ENCODE measurements at places on chromosomes 2 and 18.

- no peak for DNase-seq
These were observed 82.5 kb downstream of the SEPTIN10 start for GRCh38 chr2:109531221-109531620.

DNA sequence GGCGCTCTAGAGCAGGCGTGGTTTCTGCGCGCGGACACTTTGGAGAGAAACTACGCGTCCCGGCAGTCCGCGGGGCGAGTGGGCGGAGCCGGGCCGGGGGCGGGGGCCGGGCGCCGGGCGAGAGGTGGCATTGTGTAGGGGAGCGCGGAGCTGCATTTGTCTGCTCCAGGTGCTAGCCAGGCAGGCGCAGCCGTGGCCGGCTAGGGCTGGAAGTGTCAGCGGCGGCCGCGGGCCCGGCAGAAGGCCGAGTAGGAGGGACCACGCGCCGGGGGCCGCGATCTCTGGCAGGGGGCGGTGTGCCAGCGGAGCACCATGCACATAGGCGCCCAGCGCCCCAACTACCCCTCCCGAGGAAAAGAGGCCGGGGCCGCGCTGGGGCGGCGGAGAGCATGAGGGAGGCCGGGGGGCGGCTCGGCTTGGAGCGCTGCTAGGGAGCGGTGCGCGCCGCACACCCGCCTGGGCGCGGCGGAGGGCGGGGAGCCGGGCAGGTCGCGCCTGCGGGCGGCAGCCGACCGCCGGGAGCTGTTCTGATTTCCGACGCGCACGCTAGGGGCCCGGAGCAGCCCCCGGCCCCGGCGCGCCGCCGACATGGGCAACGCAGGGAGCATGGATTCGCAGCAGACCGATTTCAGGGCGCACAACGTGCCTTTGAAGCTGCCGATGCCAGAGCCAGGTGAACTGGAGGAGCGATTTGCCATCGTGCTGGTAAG, at the start of gene FMNL2:
Gene FMNL2, plus strand, starts transcription at position 159 of the 710 bp plus-strand sequence.
- DNase-seq: peak; percentile 92

DNA sequence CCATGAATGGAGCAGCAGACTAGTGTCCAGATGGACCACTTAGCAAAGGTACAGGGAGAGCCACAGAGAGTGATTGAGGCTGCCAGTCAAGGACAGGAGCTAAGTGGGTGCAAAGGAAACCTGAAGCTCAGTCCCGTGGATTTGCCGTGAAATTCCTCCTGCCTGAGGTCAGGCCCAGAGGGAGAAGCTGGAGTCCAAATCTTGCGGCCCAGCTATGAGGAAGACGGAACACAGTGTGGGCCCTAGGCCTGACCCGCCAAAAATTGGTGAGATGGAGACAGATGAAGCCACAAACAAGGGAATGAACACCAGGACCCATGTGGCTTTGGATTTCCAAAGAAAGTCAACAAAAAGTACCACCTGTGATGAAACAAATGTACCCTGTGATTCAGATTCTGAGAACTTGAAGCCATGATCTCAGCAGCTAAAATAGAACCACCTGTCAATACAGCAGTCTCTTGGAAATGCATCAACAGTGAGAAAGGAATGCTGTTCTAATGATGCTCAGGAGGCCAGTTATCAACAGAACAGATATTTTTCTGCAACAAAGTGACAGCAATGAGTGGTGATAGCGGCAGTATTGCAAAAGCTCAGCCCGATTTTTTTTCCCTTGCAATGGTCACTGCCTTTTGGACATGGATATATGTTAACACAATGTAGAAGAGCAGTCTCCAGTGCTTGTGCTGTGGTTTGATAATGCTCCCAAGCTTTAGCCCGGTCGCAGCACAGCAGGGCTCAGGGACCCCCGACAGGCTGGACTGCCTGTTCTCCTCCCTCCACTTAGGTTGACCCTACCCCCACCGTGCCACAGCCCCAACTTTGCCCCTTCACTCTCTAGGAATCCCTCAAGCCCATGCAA, 10.7 kb downstream of the COL6A3 start:
- no peak for DNase-seq

GRCh38 chr2:204019572-204020501, 83.3 kb downstream of the ICOS start:
- DNase-seq: no peak

- no peak for DNase-seq
These were observed 24.5 kb downstream of the MC2R start for GRCh38 chr18:13890761-13891361.

DNA sequence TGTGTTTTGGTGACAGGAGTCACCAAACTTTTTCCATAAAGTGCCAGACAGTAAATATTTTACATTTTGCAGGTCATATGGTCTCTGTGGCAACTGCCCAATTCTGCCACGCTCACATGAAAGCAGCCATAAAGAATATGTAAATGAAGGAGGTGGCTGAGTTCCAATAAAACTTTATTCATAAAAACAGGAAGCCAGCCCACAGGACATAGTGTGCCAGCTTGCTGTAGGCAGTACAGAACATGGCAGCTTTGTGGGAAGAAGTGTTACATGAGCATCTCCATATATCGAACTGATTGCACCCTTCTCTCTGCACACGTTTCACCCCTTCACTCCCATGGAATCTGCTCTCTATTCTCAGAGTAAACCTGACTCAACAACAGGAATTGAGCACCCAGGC, 10.2 kb downstream of the ASB18 start:
- DNase-seq: no peak

GRCh38 chr2:238651306-238652052, 196.4 kb upstream of the TWIST2 start:
- DNase-seq: no peak

DNA sequence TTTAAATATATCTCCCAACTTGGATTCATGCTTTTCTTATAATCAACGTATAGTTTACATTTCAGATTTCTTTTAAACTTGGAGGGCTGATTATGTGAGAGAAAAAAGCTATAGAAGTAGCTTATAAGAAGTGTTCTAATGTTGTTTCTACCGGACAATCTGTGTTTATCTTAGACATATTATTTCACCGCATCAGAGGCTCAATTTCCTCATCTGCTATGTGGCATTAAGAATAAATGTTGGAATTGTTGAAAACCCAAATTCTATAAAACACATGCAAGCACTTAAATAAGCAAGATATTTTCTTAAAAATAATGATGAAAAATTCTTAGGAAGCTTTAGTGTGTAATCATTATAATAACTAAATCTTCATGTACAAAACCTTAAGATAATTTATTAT, 407.9 kb downstream of the HRH4 start:
- no peak for DNase-seq

DNA sequence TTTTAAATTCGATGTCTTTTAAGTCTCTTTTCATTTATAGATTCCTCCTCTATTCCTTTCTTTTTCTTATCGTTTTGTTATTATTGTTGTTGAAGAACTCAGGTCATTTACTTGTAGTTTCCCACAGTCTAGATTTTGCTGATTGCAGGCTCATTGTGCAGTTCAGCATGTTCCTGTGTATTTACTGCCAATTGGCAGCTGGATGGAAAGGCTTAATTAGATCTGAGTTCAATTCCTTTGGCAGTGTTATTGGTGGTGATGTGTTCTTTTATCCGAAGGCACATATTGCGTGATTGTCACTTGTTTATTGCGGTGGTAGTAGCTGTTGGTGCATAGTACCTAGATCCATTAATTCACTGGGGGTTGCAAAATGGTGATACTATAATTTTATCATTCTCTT, 180.7 kb downstream of the BABAM2 start:
- no peak for DNase-seq

- DNase-seq: no peak
These were observed 27.0 kb downstream of the CDH2 start for GRCh38 chr18:28149810-28150420.

DNA sequence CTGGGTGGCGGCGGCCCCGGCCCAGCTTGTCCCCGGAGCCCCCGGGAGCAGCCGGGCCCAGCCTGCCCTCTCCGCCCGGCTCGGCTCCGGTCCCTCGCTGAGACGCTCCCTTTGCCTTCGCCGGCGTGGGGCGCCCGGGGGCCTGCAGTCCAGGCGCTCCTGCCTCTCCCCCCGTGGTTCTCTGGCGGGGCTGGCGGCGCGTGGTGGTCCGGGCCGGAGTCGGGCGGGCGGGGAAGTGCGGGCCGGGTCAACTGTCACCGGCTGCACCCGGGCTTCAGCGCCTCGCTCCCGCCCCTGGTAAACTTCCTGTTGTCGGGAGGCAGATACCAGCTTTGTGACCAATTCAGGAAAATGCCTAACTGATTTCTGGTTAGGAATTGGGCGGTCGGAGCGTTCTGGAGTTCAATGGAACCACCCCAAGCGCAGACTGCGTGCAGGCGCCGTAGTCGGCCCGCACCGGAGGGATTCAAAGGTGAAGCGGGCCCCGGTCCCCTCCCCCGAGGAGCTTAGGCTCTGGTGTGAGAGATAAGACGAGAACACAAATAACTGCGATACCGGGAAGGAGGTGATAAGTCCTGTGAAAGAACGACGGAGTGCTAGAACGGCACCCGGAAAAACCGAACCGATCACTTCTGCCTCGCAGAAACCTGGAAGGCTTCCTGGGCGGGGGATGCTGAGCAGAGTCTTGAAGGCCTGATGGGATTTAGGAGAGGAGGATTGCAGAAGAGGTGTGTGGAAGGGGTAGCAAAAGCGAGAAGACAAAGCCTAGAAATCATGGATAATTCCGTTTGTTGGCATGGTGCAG, 891 bp downstream of the CAB39 start:
- DNase-seq: peak; percentile 33

DNA sequence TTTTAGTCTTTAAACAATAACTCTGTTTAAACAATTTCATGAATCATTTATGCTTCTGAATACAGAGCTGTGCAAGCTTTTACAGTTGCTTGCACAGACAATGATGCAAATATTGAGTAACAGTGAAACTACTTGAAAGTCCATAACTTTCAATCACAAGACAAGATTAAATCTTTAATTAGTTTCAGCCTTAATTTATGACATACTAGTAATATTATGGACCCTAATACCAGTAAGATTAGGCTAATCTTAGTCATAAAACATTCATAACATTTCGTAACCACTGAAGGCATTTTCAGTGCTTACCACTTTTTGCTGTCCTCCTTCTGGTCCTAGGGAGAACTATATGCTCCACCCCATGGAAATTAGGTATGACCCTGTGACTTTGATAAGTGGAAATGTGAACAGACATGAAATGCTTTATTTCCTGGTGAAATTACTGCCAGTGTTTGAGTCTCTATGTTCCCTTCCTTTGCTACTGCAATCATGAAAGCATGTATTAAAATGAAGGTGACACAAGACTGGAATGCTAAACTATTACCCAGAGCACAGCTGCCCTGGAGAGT, 1.8 kb upstream of the COBLL1 start:
- no peak for DNase-seq

DNA sequence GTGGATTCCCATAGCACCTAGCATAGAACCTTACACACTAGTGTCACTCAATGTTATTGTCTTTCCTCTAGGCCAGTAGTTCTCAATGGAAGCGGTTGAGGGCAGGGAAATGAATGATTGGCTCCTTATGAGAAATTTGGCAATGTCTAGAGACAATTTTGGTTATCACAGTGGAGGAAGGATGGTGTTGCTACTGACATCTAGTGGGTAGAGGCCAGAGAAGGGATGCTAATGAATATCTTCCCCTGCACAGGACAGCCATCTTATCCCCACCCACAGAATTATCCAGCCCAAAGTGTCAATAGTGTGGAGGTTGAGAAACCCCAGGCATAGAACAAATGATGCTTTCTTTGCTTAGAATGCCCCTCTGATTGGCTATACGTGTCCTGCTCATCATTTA, 15.8 kb downstream of the C18orf63 start:
- DNase-seq: no peak
